ENCODE measurements at places on chromosomes 1 and 21.
A peak's percentile ranks its signal among the peaks of the same experiment; 100 is the strongest.

DNA sequence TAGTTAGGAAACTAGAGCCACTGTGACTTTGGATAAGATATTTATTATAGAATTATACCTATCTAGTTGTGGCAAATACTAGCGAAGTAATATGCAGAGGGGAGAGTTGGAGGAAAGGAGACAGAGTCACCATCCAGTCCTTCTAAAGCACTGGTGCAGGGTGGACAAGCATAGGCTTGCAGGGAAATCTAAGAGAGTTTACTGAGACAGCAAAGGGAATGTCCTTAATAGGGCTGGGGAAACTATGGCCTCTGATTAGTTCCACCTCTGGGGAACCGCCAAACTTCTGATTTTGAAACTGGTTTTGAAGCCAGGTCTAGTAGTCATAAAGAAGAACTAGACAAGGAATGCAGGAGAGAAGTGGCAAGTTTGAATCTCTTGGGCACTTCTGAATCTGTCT lies 407.9 kb downstream of the VAV3 start:
- no peak for DNase-seq

DNA sequence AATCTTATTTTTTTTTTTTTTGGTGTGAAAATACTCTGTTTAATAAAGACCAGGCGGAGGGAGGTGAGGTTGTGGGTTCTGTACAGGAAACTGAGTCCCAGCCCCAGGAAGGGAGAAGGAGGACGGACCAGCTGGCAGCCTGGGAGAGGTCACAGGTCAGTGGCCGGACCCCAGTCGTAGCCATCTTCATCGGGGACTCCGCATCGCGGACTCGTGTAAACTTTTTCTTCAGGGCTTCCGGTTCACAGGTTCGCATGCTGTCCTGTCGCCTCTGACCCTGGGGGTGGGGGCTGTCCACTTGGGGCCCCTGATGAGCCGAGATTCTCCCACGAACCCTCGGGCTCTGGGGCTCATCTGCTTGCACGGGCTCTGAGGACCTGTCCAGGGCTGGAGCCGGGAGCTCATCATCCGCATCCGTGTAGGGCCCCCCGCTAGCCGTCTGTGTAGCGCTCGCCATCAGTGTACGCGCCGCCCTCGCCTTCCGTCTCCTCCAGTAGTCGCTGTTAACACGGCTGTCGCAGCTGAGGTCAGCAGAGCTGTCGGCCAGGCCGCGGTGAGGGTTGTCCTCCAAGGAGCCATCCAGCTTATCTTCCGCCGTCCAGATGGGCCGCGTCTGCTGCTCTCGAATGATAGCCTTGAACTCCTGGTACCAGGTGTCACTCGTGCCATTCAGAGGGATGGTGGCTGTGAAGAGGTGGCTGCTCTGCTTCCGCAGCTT lies 975.7 kb upstream of the PRMT6 start:
- DNase-seq: no peak

DNA sequence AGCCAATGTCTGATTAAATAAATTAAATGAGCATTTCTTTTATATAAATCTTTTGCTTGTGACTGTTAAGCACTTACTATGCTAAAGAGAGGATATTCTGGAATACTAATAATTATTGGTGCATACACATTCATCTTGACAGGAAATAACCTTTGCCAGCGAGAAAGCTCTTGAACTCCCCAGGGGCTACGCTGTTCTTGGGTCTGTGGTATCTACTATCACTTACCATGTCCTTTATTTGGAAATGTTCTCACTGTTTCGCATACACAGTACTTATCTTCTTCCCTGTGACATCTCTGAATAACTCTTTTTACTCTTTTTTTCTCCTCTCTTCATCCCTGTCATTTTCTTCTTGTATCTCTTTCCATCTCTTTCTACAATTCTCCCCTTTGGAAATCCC lies 178.7 kb downstream of the GABPA start:
- DNase-seq: no peak

- peak; percentile 75 for DNase-seq
Measured at GRCh38 chr1:205791568-205792180, 16.4 kb upstream of the RAB29 start.

GRCh38 chr1:44810101-44810761 lies 1.9 kb downstream of the BTBD19 start:
- DNase-seq: no peak

- peak; percentile 73 for DNase-seq
Measured at GRCh38 chr1:153526132-153526543, 9.7 kb downstream of the S100A6 start.

DNA sequence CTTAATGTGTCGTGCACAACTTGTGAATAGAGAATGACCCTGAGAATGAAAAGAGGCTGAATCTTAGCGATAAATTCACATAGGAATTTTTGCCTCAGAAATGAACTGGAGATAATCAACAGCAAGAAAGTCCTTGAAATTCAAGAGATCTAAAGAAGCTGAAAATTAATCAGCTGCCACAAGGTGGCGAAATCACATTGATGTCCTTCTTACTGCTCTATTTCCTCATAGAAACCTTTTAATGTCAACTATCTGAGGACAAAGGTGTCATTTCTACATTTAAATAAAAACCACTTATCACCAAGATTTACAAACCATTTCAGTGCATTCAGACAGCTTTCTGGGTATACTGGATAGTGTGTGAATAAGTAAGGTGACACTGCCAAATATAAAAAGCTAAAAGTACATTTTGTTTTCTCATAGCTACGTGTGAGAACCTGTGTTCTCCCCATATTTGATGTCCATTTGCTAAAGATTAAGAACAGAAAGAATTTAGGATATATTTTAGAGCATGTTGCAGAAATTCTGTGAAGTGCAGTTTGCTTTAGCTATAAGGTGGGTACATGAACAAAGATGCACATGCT lies 485.3 kb upstream of the PTBP2 start:
- peak; percentile 13 for DNase-seq

- no peak for DNase-seq
Measured at GRCh38 chr1:155607708-155608107, 2.3 kb upstream of the MSTO1 start.

- no peak for DNase-seq
Measured at GRCh38 chr21:29258626-29259338, 39.9 kb upstream of the BACH1 start.

GRCh38 chr21:28387220-28387619 lies 605.5 kb downstream of the LTN1 start:
- DNase-seq: no peak
